ENCODE measurements at places on chromosomes 5 and 9. TPM values are rescaled to one million over a fixed set of nuclear protein-coding genes. Genes with fewer than 3 reads are reported as not detected.

DNA sequence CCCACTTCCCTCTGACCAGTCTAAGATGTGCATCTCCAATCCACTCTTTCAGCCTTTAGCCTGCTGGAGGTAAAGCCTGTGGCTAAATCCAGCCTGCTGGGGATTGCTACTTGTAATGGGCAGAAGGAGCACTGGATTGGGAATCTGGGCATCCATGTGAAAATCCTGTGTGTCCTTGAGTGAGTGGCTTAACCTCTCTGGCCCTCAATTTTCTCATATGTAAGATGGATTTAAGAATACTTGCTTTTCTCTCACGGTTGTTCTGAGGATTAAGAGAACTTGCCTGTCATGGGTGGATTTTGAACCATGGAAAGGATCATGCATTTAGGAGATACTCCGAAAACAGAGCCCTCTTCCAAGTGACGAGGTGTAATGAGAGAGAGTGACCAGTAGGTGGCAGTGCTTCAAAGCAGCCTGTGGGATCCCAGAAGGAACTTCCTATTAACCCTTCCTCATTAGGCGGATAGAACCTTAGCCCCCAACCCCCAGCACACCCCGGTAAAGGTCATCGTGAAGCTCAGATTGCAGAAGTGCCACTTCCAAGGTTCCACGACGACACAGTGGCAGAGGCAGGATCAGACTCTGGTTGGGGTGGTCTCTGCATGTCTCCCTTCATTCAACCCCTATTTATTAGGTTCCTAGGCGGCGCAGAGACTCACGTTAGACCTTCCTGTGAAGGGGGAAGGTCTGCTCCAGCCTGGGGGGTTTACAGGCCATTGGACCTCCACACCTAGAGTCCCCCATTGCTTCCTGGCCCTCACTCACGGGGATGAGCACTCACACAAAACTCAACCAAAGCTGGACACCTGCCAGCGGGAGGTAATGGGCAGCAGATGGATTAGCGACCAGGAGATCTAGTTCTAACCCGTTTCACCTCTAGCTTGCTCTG lies 68.7 kb upstream of the ZNF618 start:
- no peak overlapping the region for H3K27ac ChIP-seq
- DNase-seq: peak; percentile 54
- H3K4me3 ChIP-seq: no peak overlapping the region
- no peaks in the 10 kb centered on the region for H3K27me3 ChIP-seq

DNA sequence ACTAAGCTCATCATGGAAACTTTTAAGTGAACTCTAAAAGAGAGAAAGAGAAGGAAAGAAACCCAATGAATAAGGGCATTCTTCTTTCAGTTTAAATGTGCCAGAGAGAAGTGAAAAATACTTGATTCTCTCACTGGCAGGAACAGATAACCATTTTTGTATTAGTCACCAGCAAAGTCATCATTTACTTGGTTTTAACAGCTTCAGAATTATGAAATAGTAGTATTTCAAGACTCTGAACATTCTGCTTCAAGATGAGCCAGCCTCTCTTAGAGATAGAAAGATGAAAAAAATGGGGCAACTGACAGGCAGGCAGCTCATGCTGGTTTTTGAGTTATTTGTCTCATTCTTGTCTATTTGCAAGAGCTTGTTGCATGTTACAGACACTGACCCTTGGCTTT lies 103.5 kb downstream of the GCNT1 start:
- no peaks in the 10 kb centered on the region for H3K27me3 ChIP-seq

Gene LSM11
- total RNA-seq: 6.0 TPM

DNA sequence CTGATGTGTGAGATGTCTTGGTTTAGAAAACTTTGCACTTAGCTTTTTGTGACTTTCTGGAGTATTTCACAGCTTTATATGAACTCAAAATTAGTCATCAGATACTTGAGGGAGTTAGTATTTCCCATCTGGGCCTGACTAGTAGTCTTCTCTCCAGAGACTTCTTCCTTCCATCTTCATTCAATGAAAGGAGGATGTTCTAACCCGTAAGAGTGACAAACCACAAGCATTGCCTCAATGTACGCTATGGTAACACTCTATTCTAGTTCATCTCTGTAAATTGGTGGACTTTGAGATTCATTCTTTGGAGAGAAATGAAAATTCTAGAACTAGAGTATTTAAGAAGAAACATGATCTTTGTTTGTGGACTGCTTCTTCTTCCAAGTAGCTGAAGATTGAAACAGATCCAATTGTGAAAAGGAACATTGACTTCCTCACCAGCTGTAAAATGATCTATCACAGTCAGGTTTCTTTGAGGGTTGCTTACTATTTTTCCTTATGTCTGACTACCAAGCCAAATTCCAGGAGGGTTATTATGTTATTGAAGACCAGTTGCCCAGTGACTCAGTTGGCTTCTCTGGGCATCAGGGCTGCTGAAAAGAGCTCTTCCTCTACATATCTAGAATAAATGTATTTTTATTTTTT lies 157.6 kb downstream of the SLC12A2 start:
- no peak overlapping the region for H3K4me3 ChIP-seq
- no peak overlapping the region for H3K27ac ChIP-seq
- no peaks in the 10 kb centered on the region for H3K4me1 ChIP-seq
- H3K36me3 ChIP-seq: no peaks in the 10 kb centered on the region

DNA sequence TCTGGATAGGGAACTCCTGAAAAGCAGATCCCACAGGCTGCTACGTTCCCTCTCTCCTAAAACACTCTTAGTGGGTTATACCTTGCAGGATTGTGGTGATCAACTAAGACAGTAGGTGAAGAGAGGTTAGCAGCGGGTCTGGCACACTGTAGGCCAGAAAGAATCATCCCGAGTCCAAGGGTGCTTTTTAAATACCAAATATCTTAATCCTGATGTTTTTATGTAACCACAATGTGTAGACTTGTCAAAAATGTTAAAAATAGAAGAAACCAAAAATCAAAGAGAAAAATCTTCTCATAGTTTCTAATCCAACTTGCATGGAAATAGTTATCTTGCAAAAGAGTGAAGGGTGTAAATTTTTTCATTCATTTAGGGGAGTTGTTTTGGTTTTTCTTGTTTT lies 52.3 kb upstream of the IFNK start:
- DNase-seq: no peak
- H3K4me3 ChIP-seq: no peak overlapping the region
- no peak overlapping the region for H3K27ac ChIP-seq
- H3K36me3 ChIP-seq: no peaks in the 10 kb centered on the region
- H3K27me3 ChIP-seq: no peaks in the 10 kb centered on the region

Gene CFAP90
- total RNA-seq: not detected

GRCh38 chr5:173486355-173487225 lies 129.9 kb downstream of the BOD1 start:
- no peak overlapping the region for H3K4me3 ChIP-seq
- peaks cover 6% of the 10 kb centered on the region for H3K27me3 ChIP-seq
- DNase-seq: no peak
- no peaks in the 10 kb centered on the region for H3K36me3 ChIP-seq
- no peak overlapping the region for H3K27ac ChIP-seq
- H3K4me1 ChIP-seq: no peaks in the 10 kb centered on the region

Gene CACFD1
- 34.3 TPM for total RNA-seq

All from endothelial cell (in vitro differentiated cells).